IMR-90 (cell line): ENCODE measurements at places on chromosomes 1 and 21. TPM values are rescaled to one million over a fixed set of nuclear protein-coding genes. Genes with fewer than 3 reads are reported as not detected.

The GUCA2A gene
- not detected in 2 replicates for total RNA-seq

The CXADR gene
- total RNA-seq = 0.83 and 1.1 TPM in 2 replicates

The RUNX3 gene
- not detected in 2 replicates for total RNA-seq

GRCh38 chr1:41882068-41882477 lies 36.6 kb downstream of the HIVEP3 start:
- no peak for DNase-seq

DNA sequence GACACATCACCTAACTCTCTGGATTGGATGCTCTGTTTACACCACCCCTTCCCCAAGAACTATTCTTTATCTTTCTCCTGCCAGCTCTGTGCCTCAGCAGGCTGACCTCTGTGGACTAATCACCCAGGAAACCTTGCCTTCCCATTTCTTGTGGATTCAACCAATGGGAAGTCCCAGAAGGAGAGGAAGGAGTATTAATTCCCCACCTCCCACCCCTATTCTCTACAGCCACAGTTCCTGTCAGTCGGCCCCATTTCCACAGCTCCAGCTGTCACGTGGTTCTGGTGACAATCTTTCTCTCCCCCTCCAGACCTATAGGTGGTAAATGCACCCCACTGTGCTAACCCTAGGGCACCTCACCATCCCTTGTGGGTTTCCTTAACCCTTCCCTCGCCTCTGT lies 46.8 kb upstream of the SSBP3 start:
- no peak for DNase-seq

DNA sequence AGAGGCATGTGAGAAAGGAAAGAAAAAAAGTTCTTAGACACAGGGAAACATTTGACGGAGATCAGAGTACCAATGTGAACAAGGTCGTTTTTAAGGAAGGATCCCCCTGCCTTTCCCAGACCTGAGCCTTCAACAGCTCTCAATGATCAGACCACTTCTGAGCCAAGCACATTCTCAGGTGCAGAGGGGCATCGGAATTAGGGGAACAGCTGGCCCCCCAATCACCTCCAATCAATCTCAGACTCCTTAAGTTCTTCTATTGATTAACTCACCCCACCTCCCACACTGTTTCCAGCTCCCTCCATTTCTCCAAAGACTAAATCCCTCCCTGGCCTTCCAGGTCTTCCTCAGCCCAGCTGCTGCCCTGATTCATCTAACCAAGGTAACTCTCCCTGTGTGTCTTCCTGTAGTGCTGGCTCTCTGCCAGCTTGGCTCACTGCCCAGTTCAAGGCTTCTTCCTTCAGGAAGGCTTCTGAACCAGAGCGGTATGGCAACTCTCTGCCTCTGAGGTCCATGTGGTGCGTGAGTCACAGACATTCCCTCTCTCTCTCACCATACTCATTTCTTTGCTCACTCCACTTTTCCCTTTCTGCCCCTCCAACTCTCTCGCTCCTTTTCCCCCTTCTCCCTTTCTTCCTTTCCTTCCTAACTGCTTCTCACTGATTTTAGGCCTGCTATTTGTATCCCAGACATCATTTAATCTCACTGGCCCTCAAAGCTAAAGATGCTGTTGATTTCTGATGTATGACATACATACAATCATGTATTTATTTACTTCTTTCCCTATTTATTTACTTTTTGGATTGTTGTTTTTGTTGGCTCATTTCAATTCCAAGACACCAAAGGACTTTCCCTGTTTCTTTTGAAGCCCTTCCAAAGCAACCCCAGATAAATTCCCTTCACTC lies 18.1 kb downstream of the CFAP45 start:
- DNase-seq = peak; percentile 99

DNA sequence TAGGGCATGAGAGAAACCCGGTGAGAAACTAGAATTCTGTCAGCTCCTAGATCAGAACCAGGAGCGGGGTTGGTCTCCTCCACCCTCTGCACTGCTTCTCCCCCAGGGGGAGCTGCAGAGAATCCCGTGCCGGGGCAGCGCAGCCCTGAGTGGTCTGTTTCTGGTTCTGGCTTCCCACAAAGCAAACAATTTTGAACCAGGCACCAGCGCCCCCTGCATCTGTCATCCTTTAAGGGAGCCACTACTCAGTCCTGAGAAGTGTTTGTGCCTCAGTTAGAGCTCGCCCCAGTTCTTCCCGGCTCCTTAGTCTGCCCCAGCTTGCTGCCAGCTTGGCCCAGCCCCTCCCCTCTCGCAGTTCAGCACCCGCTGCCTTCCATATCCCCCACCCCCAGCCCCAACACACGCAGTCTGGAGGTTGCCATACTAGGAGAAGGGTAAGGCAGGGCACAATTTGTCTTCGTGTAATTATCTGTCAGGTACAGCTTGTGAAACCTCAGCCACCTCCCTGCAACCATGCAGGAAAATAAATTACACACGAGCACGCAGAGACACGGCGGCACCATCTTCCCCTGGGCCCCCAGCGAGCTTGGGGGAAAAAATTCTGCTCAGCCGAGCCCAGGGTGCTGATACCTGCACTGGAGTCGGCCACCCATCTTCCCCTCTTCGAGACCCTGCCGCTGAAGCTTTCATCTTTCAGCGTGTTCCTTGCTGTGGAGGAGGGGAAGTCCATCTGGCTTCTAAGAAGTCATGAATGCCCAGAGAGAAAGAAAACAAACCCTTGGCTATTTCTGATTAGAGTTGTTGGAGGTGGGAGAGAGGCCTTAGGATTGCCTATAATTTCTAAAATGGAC lies 62.6 kb upstream of the CD1D start:
- DNase-seq = peak; percentile 34

DNA sequence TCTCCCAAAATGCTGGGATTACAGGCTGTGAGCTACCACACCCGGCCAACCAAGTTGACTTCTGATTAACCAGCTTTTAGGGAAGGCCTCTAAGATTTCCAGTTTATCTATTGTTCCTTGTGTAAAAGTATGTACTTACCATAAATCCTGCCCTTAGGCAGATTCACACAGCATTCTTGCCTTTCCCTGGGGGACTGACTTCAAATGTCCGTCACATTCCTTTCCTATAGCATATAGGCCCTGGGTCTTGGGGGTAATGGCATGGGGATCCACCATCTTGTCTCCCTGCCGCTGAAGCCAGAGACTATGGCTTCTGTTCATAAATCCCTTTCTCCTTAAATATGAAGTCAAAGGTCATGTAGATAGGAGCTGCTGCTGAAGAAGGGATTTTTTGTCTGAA lies 872 bp upstream of the PINK1 start:
- DNase-seq = no peak
